Right ventricle myocardium inferior (tissue), 1 donor: ENCODE measurements at places on chromosomes 3 and 15. TPM values are rescaled to one million over a fixed set of nuclear protein-coding genes. Genes with fewer than 3 reads are reported as not detected.

DNA sequence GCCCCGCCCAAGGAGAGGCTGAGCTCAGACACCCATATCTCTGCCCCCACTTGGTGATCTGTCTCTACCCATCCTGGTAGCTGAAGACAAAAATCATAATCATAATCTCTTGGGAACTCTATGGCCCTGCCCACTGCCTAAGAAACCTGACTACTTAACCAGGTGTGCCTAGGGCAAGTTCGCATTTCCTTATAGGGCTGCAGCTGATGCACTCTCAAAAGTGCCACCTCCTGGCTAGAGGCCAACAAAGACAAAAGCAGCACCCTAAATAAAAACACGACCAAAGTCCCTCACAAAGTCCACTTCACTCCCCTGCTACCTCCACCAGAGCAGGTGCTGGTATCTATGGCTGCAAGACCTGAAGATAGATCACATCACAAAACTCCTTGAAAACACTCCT, 250.4 kb upstream of the SLITRK3 start:
- DNase-seq = no peak

DNA sequence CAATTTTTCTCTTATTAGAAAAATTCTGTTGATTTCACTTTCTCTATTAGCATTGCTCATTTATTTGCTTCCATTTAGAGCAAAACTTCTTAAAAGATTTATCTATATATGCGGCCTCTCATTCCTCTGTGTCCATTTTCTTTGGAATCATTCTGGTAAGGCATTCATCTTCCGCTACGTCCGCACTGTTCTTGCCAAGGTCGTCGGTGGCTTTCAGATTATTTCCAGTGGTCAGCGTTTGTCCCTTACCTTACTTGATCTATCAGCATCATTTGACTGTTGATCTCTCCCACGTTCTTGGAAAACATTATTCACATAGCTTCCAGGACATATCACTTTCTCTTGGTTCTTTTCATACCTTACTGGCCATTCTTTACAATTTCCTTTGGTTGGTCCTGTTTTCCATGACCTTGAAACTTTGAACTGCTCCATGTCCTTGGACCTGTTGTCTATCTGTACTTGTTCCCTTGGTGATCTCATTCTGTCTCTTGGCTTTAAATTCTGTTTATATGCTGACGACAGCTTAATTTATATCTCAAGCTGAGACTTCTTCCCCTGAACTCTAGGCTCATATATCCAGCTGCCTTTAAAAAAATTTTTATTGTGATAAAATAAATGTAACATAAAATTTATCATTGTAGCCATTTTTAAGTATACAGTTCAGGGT, 54.5 kb downstream of the SLMAP start:
- DNase-seq = no peak

DNA sequence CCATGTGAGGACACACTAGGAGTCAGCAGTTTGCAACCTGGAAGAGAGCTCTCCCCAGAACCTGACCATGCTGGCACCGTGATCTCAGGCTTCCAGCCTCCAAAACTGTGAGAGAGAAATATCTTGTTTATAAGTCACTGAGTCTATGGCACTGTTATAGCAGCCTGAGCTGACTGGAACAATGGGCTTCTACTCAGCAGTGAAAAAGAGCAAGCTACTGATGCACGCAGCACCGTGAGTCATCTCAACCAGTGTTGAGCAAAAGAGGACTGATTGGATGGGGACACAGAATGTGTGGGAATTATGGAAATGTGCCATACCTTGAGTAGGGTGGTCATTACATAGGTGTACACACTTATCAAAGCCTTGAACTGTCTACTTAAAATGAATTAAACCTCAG, 230.4 kb downstream of the PLCL2 start:
- DNase-seq = no peak

DNA sequence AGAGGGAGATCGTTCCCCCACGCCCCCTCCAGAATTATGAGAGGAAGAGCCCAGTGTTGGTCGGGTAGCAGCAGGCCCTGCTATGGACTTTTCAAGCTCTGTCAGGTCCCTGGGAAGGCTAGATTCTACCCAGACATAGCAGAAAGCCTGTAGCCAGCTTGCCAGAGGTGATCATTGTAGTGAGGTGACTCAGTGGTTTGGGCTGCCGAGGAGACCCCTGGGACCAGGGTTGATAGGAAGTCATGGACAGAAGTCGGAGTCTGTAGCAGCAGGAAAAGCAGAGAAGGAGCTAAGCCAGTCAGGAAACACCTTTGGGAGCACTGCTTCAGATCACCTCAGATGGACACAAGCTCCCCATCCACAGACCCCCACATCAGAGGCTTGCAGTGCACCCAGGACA, 67.7 kb downstream of the CCNL1 start:
- DNase-seq = no peak

DNA sequence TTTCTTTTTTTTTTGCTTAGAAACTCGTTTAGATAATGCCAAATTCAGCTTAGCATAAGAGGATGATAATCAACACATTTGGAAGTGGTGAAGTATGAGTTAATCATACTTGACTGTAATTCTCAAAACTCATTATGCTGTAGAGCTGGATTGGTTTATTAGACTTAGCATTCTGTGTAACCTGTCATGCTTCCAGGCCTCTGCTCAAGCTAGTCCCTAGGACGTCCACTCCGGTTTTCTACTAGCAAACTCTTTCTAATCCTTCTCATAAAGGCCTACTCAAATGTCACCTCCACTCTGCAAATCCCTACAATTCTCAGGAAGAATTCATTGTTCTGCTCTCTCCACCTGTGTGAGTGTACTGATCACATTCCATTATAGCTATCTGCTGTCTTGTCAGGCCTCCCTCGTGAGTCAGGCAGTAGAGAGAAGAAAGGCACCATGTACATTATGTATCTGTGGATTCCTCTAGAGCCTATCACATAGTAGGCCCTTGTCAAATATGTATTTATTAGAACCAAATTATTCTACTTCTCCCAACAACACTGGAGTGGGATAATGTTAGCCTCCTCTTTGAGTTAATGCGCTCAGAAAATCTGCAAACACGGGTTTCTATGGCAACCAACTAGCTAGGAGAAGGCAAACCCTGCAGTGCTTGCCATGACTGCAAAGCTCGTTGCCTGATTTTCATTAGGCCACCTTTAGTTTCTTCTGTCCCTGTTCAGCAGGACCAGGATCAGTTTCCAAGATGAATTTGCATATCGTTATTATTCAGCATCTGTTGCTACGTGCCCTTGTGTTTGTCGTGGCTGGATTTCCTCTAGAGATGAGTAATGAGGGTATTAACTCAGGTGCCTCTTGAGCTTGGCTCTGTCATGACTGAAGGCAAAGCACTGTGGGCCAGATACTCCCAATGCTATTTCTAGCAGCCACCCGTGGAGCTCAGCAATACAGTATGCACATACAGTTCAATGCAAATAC, 30.7 kb downstream of the ATP13A5 start:
- DNase-seq = no peak

DNA sequence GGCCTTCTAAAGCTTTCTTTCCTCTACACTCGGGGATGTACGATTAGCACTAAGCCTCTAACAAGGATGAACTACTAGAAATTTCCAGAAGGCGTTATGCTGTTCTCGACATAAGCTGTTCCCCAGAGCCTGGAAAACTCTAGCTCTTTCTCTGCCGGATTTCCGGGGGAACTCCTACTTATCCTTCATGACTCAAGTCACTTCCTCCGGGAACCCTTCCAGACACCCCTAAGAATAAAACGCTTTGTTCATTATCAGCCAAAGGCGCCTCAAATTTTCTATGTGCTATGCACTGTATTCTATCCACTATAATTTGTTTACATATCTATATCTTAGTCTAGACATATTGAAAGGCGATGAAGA, 455 bp upstream of the SNAP23 start:
- DNase-seq = no peak

GRCh38 chr15:47711655-47712054, 5.7 kb upstream of the SEMA6D start:
- no peak for DNase-seq

DNA sequence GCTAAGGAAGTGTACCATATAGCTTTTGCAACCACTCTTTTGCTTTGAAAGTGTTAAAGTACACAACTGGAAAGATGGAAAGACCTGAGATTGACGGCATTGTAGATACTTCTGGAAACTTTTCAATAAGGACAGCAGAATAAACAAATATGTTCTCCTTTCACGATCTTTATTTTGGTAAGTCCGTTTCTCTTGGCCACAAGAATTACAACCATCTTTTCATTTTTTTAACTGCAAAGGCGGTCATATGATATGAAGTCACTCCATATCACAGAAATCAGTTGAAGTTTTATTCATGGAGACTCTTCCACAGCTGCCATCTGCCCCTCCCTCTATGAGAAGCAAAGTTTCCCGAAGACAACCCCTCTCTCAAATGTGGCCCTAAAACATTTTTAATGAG, 303.4 kb upstream of the ICE2 start:
- no peak for DNase-seq

- peak; percentile 71 for DNase-seq
Measured at GRCh38 chr3:130894130-130894985, 474 bp downstream of the ATP2C1 start.

DNA sequence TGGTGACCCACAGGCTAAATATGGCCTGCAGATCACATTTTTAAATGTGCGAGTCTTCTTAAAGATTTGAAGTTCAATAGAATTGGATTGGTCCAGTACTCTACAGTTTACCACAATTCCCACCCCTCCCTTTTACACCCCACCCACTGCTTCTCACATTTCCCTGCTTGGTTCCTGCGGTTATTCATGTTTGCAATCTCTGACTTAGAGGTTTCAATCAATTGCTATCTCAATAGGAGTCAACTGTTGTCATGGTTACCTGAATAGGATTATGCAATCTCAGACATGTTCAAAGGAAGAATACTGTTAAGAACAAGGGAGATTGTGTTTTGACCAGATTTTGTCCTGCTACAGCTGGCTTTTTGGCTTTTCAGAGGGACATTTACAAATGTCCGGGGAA, 4.9 kb upstream of the C3orf49 start:
- DNase-seq = no peak

DNA sequence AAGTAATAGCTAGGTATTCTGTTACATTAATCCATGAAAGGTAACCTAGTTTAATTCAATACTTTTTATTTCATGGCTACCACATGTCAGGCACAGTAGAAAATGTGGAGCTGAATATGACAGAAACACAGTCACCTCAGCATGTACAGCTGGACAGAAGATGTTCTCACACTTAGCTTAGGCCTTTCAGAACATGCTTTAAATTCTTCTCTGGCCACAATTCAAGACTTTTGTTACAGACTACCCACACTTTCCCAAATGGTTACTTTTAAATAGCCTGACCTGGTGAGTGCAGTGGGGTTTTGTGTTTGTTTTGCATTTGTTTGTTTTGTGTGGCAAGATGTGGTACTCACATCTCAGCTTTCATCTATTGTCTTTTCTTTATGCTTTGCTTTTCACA, 1079.5 kb downstream of the IGSF11 start:
- DNase-seq = no peak

DNA sequence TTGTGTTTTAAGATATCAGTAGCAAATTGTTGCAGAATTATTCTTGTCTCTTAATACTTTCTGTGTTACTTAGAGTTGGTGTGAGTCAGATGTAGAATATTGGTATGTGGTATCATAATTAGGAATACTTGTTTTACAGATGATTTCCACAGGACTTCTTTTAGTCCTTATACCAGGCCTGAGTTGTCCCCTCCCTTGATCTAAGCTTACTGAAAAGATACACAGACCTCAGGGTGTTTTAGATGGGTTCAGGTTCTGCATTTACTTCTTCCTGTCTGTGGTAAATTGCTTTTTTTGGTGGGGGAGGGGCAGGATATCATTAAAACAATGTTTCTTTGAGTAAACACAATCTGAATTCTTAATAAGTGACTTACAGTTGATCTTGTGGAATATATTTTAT, 14.2 kb downstream of the DZIP3 start:
- no peak for DNase-seq

- peak; percentile 89 for DNase-seq
Measured at GRCh38 chr3:169769287-169770181, at the start of gene ACTRT3. TSS of gene ACTRT3 (minus strand) at chr3:169769561. CDS start at chr3:169769520, 41 bp downstream.

DNA sequence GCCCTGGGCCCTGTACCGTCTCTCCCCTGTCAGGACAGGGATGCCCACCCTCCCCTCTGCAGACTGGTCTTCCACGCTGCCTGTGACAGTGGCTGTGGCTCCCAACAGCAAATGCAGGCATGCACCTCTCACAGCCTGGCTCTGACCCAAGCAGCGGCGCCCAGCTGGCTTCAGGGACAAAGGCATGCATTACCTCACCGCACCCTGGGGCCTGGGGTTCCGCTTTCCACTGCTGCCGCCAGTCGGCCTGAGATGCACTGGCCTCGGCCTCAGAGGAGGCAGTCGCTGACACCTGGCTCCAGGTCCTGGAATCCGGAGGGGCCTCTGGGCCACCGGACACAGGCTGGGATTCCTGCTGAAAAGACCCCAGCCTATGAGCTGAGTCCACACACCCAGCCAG, 70.3 kb downstream of the SCN5A start:
- peak; percentile 86 for DNase-seq

DNA sequence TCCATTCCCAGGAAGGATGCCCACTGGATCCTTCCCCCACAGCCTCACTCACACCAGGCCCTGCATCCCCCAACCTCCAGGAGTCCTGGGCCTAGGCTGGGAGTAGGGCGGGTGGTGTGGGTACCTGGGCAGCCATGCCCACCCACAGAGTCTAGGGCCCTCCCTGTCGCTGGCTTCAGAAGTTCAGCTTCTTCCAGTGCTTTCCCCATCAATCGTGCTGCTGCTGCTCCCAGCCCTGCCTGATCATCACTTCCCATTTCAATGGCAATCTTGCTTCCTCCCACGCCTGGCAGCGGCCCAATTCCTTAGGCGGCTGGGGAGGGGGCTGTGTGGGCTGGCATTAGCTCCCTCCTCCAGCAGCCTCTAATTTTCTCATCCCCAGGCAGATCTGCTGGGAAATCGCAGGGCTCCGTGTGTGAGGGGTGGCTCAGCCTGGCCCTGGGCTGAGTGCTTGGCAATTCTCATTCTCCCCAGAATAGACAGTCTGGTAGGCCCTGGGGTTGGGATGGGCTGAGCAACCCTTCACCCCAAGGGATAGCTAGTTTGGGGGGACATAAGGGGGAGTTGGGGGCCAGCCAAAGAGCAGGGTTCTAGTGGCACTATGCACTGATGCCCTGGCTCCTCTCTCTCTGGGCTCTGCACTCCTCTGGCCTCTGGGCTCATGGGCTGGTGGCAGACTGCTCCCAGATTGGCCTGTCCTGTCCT, 66.4 kb downstream of the SCN5A start:
- no peak for DNase-seq

- DNase-seq = no peak
Measured at GRCh38 chr3:5499404-5499803, 311.9 kb downstream of the EDEM1 start.

GRCh38 chr3:152317956-152318355, 49.2 kb downstream of the MBNL1 start:
- no peak for DNase-seq

DNA sequence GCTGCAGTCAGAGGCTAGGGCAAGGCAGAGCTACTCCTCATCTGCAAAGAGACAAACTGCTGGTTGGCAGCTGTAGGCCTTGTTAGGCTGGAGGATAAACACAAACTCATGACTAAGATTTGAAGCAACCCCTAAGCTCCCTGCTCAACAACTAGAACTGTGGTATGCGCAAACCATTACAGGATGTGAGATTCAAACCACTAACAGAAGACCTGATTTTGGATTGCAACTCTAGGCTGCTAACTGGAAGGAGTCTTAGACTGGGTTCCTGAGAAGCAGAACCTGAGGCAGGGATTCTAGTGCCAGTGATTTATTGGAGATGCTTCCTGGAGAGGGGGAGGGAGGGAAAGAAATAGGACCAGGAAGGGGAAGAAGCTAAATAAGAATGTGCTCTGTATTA, 22.5 kb downstream of the CCR4 start:
- DNase-seq = no peak

The HRG gene
- not detected for total RNA-seq

The ZNF385D gene
- total RNA-seq = 2.6 TPM

The CYP19A1 gene
- total RNA-seq = 0.65 TPM

The CDCP1 gene
- 0.32 TPM for total RNA-seq

The TMCO5A gene
- not detected for total RNA-seq

The LYZL4 gene
- not detected for total RNA-seq

The PRSS50 gene
- total RNA-seq = 0.11 TPM

The CLEC3B gene
- total RNA-seq = 70.8 TPM
